ENCODE measurements at places on chromosomes 6 and 20.
A peak's percentile ranks its signal among the peaks of the same experiment; 100 is the strongest.

DNA sequence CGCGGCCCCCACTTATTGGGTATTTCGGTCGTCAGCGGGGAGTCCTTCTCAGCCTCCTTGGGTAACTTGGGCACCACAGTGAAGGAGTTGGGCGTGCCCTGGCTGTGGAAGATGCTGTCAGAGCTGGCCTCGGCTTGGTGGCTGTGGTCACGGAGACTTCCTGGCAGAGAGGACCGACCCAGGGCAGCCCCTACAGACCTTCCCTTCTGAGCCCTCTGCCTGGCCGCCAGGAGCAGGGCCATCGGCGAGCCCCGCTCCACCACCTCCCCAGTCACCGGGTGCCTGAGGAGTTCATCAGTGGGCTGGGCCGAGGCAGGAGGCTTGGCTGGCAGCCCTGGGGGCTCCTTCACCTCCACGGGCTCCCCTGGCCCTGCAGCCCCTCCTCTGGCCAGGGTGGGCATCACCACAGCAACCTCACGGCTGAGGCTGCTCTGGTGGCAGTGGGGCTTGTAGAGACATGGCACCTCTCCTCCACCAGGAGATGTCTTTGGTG, 37.2 kb downstream of the C6orf132 start:
- no peak for DNase-seq

- DNase-seq, result peak; percentile 82
Measured at GRCh38 chr6:31814677-31815024, 432 bp downstream of the HSPA1L start.

DNA sequence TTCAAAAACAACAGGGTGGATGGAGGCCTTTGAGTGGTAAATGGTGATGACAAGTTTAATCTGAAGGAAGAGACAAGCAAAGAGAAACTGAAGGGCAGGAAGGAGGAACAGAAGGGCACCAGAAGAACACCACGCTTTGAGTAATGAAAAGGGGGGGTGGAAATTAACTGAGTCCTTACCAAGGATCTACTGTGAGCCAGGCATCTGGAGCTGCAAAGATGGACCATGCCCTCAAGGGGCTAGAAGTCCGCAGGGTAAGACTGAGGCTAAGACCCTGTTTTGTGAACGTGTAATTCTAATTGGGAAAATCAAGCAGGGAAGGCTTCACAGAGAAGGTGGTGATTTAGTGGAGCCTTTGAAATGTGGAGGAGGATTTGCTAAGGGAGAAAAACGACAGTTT, 1.6 kb downstream of the NDRG3 start:
- peak; percentile 17 for DNase-seq

GRCh38 chr6:13846841-13847240, 32.5 kb upstream of the MCUR1 start:
- no peak for DNase-seq

DNA sequence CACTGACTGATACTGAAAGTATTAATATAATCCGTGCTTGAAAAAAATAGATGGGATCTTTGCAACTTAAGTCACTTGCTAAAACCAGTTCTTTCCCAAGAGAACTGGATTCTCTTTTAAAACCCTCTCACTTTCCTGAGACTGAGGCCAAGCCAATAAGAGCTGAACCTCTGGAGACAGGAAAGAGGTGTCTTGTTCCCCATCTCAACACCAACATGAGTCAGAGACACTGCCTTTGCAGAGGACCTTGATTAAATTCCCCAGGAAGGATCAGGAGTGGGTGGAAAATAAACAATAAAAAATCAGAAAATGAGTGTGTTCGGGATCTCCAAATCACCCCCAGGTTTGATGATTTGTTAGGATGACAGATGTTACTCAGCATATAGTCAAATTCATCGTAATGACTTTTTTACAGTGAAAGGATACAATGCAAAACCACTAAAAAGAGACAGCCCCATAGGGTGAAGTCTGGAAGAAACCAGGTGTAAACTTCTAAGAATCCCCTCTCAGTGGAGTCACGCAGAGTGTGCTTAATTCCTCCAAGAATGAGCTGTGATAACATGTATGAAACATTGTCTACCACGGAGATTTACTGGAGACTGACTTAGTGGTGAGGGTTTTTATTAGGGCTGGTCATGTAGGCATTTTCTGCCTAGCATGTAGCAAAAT, 122.8 kb upstream of the BEND3 start:
- no peak for DNase-seq

GRCh38 chr6:42294759-42295158, 77.1 kb upstream of the MRPS10 start:
- DNase-seq, result no peak

DNA sequence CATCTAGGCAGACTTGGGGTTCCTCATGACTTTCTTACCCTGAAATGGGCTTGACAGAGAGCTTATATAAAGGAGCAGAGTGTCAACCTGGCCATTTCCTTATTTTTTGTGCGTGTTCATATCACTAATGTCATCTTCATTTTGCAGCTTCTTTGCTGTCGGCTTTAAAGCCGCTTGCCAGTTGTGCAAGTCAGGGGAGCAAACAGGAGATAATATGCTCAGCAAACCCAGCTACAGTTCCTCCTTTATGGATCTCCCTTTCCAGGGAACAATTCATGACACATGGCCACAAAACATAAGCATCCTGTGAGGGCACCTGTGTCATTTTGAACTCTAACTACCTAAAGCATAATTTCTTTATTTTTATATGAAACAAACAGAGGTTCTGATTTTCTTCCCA, 6.5 kb upstream of the TUBB2B start:
- no peak for DNase-seq

GRCh38 chr6:104784884-104785283, 74.8 kb downstream of the HACE1 start:
- DNase-seq, result no peak

DNA sequence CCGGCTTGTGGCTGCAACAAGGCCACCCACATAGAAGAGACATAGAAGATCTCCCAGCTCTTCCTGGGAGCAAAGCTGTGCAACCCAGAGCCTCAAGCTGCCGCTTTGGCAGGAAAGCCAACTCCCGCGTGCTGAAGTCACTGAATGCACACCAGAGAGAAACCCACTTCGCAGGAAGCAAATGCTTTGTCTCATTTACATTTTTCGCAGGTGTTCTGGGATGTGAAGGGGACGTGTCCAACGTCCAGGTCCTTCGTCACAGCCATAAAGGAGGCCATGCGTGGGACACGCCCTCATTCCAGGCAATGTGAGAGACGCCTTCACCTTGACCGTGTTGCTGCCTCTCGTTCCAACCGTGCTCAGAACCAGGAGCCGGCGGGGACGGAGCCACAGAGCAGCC, 24.4 kb downstream of the KCNQ2 start:
- no peak for DNase-seq

DNA sequence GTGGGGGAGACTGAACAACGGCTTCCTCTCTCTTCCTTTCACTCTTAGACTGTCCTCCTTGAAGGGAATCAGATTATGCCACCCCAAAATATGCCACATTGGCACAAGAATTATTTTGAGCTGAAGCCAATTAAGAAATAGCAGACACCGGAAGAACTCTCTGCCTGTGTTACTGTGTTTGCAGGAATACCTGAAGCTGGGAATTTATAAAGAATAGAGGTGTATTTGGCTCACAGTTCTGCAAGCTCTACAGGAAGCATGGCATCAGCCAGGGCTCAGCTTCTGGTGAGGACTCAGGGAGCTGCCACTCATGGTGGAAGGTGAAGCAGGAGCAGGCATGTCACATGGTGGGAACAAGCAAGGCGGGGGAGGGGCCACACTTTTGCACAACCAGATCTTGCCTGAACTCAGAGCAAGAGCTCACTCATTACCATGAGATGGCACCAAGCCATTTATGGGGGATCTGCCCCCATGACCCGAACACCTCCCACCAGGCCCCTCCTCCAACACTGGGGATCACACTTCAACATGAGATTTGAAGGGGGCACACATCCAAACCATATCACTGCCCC, 46.0 kb downstream of the PCNA start:
- no peak for DNase-seq

DNA sequence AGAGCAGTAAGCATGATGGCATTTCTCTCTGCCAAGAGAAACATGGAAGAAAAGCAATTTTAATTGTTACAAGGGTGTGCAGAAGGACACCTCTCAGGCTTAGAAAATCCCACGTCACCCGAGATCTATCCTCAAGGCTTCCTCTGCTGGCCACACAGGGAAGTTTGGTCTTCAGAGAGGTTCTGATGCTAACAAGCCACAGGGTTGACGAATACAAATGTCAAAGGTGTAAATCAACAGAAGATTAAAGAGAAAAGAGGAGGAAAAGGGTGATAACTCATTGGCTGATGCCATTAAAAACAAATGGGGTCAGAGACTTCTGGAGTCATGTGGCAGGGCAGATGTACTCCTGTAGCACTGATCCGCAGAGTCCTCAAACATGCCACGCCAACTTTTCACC, 33.6 kb upstream of the SPDEF start:
- no peak for DNase-seq

GRCh38 chr6:17585766-17586490, 14.2 kb upstream of the FAM8A1 start:
- DNase-seq, result no peak

- DNase-seq, result no peak
Measured at GRCh38 chr20:33337119-33337518, 54.1 kb downstream of the BPIFB1 start.

- peak; percentile 71 for DNase-seq
Measured at GRCh38 chr6:2764610-2765165, 505 bp upstream of the WRNIP1 start.

GRCh38 chr6:15444881-15445280, 199.0 kb downstream of the JARID2 start:
- DNase-seq, result no peak

- no peak for DNase-seq
Measured at GRCh38 chr6:90124874-90125510, 171.7 kb downstream of the BACH2 start.

- peak; percentile 63 for DNase-seq
Measured at GRCh38 chr6:10901770-10902169, 14.9 kb downstream of the SYCP2L start.

GRCh38 chr6:142225552-142225951, 76.3 kb upstream of the ADGRG6 start:
- DNase-seq, result no peak

DNA sequence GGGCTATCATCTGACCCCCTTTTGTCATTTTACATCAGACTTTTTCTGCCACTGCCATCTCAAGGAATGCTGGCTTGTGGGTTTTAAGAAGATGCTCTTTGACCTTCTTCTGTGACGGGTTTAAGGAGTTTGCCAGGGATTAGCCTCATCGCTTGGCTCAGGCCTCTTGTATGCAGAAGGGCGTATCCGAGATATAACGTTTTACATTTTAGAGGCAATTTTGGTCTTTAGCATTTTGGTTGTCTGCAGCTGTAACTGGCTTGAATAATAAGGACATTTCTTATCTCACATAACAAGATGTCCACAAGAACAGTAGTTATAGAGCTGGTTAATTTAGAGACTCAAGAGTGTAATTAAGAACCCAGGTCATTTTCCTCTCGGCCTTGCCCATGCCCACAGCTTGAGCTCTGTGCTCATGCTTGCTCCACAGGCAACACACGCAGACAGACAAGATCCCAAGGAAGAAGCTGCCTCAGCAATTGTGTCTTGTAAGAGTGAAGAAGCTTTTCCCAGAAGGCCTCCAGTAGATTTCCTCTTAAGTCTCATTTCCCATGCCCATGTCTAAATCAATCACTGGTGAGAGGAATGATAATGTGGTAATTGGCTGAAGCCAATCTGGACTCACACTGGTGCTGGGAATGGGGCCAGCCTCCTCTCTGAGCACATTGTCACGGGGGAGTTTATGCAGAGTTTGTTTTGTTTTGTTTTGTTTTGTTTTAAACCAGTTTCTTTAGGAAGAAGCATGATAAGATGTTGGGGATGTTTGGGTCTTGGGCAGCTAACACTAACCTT, 36.8 kb downstream of the PTCHD4 start:
- no peak for DNase-seq

DNA sequence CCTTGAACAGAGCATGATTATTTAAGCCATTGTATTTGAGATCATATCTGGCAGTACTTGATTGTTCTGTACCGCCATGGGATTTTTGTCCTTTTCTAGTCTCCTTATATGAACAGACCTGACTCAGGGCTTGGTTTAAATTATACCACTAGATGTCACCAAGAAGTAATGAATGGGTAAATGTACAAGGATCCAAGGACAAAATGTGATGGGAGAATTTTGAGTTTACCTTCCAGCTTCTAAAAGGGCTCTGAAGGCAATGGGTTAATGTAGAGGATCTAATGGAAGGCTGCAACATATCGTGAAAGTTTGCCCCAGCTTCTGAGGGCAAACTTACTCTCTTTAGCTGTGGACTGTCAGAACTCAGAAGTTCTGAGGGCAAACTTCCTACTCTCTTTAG, 12.0 kb downstream of the RNF8 start:
- DNase-seq, result no peak

GRCh38 chr6:41442800-41443501, 103.2 kb upstream of the FOXP4 start:
- peak; percentile 34 for DNase-seq

DNA sequence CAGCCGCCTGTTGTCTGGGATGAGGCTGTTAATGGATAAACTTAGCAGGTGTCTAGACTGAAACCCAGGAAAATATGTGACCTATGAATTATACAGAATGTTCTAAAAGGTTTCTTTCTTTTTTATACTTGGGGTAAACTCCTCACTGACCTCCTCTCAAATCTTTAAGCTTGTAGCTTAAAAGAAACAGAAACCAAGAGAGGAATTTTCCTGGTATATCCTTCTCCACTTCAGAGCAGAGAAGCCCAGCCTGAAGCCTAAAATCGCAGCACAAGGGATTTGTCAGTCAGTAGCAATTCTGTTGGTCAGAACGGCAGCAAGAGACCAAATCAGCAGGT, 99.4 kb upstream of the RIPOR2 start:
- no peak for DNase-seq

DNA sequence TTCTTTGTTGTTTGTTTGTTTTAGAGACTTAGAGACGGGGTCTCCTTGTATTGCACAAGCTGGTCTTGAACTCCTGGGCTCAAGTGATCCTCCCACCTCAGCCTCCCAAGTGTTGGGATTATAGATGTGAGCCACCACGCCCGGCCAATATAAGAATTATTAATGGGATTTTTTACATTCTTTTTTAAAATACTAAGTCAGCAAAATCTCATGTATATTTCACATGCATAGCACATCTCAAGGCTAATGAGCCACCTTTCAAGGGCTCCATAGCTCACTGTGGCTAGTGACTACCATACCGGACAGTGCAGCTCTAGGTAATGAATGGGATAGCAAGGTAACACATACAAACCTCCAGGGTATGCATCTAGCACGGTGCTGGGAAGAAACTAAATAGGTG, 361.4 kb downstream of the SAMD5 start:
- no peak for DNase-seq

- DNase-seq, result no peak
Measured at GRCh38 chr6:108721286-108721685, 126.9 kb upstream of the ARMC2 start.

DNA sequence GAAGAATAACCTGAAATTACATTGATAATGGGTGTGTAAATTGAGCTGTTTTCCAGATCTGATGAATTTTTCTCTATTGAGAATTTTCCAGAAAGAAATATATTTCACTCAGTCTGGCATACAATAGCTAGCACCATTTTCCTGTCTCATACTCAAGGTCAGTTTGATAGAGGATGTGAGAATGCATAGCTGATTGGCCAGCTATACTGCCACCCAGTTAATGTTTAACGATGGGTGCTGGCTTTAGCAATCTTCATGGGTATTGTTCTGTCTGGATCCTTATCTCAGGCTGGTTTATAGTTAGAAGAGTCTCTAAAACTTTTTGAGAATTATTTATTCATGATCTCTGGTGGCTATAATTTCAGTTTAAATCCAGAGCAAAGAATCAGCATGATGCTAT, 147.4 kb downstream of the HDGFL1 start:
- no peak for DNase-seq
